ENCODE measurements at places on chromosomes 4 and X. TPM values are rescaled to one million over a fixed set of nuclear protein-coding genes. Genes with fewer than 3 reads are reported as not detected.
A peak's percentile ranks its signal among the peaks of the same experiment; 100 is the strongest.

DNA sequence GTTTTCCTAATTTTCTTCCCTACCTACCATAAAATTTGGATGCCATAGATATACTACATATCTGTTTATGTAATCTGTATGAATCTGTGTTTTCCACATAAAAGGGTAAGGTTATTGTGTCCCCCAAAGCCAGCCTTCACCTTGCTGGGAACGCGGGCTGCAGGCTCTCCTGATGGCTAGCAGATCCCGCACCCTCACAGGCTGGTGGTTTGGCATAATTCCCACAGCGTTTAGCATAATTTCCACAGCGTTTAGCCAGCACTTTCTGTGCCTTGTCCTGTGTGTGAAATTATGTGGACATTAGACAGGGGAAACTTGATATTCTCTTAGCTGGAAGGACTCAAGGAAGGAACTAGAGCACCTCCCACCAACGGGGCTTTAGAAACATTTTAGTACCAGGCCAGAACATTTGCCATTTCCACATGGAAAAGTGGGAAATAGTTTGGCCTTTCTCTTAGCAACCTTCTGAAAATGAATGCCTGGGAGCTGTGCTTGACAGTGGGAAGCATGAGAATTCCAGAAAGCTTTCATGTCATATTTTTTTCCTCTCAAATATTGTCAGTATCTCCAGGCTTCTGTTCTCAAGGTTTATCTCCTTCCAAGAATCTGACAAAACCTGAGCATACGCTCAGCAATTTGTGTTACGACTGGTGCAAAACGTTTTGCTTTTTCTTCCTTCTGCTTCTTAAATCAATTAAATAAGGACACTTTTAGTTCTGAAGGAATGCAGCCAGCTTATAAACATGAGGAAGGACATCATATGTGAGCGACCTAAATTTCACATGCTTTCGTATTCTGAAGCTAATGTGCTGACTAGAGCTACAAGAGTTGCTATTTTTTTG lies 67.9 kb downstream of the STK32B start:
- H3K4me1 ChIP-seq, result no peaks in the 10 kb centered on the region
- no peak for DNase-seq
- H3K4me3 ChIP-seq, result no peak overlapping the region
- no peaks in the 10 kb centered on the region for H3K27me3 ChIP-seq
- H3K27ac ChIP-seq, result no peak overlapping the region
- H3K36me3 ChIP-seq, result no peaks in the 10 kb centered on the region

- no peaks in the 10 kb centered on the region for H3K4me1 ChIP-seq
- no peak overlapping the region for H3K4me3 ChIP-seq
- no peaks in the 10 kb centered on the region for H3K36me3 ChIP-seq
- H3K27me3 ChIP-seq, result no peaks in the 10 kb centered on the region
- no peak overlapping the region for H3K27ac ChIP-seq
Observed at GRCh38 chr4:110042545-110043517, 130.1 kb downstream of the EGF start.

DNA sequence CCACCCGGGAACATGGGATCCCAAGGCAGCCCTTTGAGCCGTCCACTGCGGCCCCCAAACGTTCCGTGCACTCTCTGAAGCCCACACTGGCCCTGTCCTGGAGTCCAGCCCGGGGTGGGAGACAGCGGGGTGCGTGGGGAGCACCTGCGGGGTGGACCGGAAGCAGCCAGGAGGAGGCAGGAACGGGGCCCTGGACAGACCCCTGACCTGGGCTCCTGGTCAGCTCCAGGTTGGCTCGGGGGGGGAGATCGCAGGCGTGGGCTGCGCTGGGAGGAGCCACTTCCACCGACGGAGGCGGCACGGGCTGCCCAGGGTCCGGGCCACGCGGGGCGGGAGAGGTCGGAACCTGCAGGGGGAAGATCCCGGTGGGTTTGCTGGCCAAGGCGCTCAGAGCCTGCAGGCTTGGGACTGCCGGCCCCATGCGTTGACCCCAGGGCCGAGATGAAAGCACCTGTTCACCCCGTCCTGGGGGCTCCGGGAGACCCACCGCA lies 5.7 kb upstream of the PLCXD1 start:
- peak overlapping the region; percentile 55 for H3K4me3 ChIP-seq
- H3K4me1 ChIP-seq, result peaks cover 19% of the 10 kb centered on the region
- H3K27ac ChIP-seq, result no peak overlapping the region
- H3K36me3 ChIP-seq, result no peaks in the 10 kb centered on the region
- no peak for DNase-seq
- H3K27me3 ChIP-seq, result no peaks in the 10 kb centered on the region

DNA sequence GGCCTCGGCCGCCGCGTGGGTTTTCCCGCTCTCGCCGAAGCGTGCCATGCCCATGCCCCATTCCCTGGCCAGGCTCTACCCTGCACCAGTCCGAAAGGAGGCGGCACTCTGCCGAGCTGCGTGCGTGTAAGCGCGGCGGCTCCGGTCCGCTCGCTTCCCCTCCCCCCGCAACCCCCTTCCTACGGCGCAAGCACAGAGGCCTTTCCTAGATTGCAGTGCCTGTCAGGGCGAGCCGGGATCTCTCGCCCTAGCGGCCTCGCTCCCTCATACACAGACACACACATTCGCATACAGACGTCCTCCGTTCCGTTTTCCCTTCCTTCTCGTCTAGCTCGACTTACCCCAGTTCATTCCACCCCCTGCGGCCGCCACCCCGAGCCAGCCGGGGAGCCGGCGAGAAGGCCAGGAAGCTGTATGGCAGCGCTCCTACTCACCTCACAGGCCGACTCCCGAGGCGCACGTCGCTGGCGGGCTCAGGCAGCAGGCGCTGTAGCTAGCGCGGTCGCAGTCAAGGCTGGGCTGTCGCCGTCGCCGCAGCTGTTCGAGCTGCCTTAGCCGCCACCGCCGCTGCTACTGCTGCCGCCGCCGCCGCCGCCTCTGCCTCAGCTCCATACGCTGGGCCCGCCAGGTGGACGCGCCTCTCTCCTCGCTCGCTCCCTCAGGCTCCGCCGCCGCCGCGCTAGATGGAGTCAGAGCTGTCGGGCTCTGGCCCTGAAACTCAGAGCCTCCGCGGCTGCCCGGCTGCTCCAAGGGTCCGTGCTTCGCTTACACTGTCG lies 615 bp downstream of the NEXMIF start:
- peak overlapping the region; percentile 51 for H3K4me3 ChIP-seq
- H3K27ac ChIP-seq, result no peak overlapping the region
- H3K4me1 ChIP-seq, result peaks cover 6% of the 10 kb centered on the region

GRCh38 chrX:73563738-73564068 lies 706 bp downstream of the CHIC1 start:
- peak overlapping the region; percentile 60 for H3K4me3 ChIP-seq
- no peaks in the 10 kb centered on the region for H3K36me3 ChIP-seq
- DNase-seq, result no peak
- H3K27ac ChIP-seq, result peak overlapping the region; percentile 76
- no peaks in the 10 kb centered on the region for H3K27me3 ChIP-seq

DNA sequence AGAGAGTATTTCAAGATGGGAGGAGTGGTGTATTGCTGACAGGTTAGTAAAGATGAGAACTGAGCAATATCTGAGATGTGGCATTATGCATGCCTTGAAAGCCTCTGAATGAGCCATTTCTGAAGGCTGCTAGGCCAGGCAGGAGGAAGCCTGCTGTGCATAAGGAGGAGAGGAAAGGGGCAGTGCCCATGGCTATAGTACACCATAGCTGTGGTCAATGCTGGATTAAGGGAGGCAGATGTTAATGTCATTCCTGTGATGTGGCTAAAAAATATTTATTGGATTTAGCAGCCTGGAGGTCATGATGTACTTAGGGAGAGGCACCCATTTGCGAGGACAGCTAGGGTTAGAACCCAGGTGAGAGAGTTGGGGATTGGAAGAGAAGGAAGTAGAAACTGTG lies 130.0 kb upstream of the LNX1 start:
- H3K36me3 ChIP-seq, result no peaks in the 10 kb centered on the region
- no peak overlapping the region for H3K4me3 ChIP-seq
- no peak overlapping the region for H3K27ac ChIP-seq
- no peaks in the 10 kb centered on the region for H3K27me3 ChIP-seq
- no peaks in the 10 kb centered on the region for H3K4me1 ChIP-seq
- DNase-seq, result no peak

DNA sequence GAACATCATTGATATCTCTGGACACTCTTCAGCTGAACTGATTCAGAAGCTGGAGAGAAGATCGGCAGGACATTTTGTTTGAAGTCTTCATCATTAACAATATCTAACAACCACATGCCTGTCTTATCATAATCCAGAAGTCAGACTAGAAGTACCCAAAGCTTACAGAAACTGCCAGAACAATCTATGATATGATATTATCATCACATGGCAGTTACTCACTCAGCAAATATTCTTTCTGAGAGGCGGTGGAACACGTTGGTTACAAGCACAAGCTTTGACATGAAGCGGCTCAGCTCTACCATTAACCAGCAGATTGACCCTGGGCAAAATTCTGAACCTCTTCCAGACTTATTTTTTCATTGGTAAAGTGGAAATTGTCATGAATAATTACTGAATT lies 69.4 kb upstream of the KIT start:
- no peak overlapping the region for H3K4me3 ChIP-seq
- DNase-seq, result no peak
- H3K27ac ChIP-seq, result no peak overlapping the region
- H3K27me3 ChIP-seq, result no peaks in the 10 kb centered on the region

DNA sequence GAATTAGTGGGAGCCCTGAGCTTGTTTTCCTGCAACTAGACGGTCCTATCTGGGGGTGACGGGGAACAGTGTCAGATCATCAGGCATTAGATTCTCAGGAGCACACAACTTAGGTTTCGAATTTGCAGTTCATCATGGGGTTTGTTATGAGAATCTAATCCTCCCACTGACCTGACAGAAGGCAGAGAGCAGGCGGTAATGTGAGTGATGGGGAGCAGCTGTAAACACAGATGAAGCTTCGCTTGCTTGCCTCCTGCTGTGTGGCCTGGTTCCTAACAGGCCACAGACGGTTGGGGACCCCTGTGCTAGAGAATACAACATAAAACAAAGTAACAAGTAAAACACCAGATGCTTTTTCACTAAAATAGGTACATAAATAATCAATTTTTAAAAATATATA lies 86.2 kb upstream of the BLTP1 start:
- H3K4me3 ChIP-seq, result no peak overlapping the region
- no peaks in the 10 kb centered on the region for H3K4me1 ChIP-seq
- H3K36me3 ChIP-seq, result no peaks in the 10 kb centered on the region

GRCh38 chrX:123475068-123475724 lies 257.7 kb downstream of the THOC2 start:
- no peak overlapping the region for H3K4me3 ChIP-seq
- H3K27me3 ChIP-seq, result no peaks in the 10 kb centered on the region
- no peaks in the 10 kb centered on the region for H3K4me1 ChIP-seq
- DNase-seq, result no peak
- no peaks in the 10 kb centered on the region for H3K36me3 ChIP-seq

DNA sequence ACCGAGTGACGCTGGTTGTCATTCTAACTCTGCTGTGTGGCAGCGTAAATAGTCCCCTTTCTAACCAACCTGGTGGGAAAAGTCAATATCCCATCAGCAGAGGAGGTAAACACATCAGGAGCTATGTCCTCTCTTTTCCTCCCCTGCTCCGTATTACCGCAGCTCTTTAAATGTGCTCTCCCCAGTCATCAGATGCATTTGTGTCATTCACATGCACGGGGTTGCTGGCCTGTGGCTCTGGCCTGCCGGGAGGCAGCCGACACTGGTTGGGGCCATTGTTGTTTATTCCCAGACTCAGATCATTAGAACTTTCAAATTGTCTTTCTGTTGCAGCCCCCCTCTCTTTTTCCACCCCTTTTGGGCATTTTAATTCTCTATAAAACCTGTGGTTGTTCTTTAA lies 21.9 kb downstream of the ARX start:
- DNase-seq, result no peak
- no peak overlapping the region for H3K27ac ChIP-seq
- H3K4me3 ChIP-seq, result no peak overlapping the region
- no peaks in the 10 kb centered on the region for H3K36me3 ChIP-seq

DNA sequence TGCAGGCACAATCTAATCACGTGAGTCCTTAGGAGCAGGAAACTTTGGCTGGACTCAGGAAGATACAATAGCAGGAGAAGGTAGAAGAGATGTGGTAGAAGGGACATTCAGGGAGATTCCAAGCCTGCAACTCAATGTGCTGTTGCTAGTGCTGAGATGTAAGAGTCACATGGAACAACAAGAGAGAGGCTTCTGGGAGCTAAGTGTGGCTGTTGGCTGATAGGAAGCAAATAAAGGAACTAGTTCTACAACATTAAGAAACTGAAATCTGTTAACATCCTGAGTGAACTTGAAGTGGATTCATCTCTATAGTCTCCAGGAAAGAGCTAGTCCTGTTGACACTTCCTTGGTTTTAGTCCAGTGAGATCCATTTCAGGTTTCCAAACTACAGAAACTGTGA lies 1207.4 kb downstream of the ADGRL3 start:
- DNase-seq, result no peak
- no peaks in the 10 kb centered on the region for H3K27me3 ChIP-seq
- H3K36me3 ChIP-seq, result no peaks in the 10 kb centered on the region

DNA sequence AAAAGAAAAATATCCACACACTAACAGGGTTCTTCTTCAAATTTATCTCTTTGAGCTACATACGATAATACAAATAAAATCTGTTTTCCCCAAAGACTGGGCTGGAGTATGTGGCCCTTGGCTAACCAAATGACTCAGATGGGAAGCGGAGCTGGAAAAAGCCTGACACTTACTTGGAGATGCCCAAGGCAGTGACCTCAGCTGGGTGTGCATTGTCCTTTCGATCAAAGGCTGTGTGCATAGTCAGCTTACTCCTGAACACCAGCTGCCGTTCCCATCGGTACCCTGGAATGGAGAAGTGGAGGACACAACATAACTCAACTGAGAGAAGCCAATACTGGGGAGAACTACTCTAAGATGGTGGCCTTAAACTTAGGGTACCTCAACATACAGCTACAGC lies 95.1 kb downstream of the CDS1 start:
- DNase-seq, result no peak
- H3K27me3 ChIP-seq, result no peaks in the 10 kb centered on the region
- H3K27ac ChIP-seq, result no peak overlapping the region
- H3K36me3 ChIP-seq, result peaks cover 55% of the 10 kb centered on the region

- no peak overlapping the region for H3K4me3 ChIP-seq
- no peaks in the 10 kb centered on the region for H3K36me3 ChIP-seq
- no peak overlapping the region for H3K27ac ChIP-seq
- no peaks in the 10 kb centered on the region for H3K27me3 ChIP-seq
- DNase-seq, result no peak
Observed at GRCh38 chrX:124229374-124229773, 103.1 kb upstream of the TEX13D start.

HHIP gene
- 0.31 TPM for total RNA-seq

MSMO1 gene
- 11.3 TPM for total RNA-seq

ADGRG4 gene
- total RNA-seq, result not detected

CXCR3 gene
- total RNA-seq, result not detected

KCNE5 gene
- total RNA-seq, result not detected

RAB40AL gene
- total RNA-seq, result 1.6 TPM

PTPN13 gene
- 6.2 TPM for total RNA-seq

FOXR2 gene
- not detected for total RNA-seq

SYTL5 gene
- not detected for total RNA-seq

NUDT10 gene
- total RNA-seq, result 0.41 TPM

PI4K2B gene
- total RNA-seq, result 5.0 TPM

DMRTC1B gene
- total RNA-seq, result not detected

PDZD4 gene
- total RNA-seq, result 7.1 TPM

All from right atrium auricular region (tissue), 2 donors.